SJSA1 (cell line): ENCODE measurements at places on chromosomes 1 and 21.

GRCh38 chr1:215923129-215923824 lies 356.2 kb downstream of the KCTD3 start:
- no peak for DNase-seq

DNA sequence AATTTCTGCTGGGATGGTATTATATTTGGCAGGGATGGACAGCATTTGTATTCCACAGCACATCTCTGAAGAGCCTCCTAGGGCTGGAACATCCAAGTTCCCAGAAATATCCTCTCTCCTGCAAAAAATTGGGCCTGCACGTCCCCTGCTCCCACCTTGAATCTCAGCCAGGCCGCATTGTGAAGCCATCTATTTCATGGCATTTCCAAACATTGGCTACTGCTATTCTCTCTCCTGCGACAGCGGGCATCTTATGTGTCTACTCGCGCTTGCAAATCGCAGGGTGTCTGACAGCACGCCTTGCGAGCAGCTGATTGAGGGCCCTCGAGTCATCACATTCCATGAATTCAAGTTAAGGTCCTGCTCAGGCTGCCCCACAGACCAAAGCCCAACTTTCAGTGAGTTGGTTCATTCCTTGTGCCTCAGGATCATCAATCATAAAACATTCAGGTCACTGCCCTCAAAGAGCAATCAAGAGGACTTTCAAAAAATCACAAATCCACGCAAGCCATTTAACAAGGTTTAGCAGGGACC lies 15.8 kb downstream of the RGS8 start:
- no peak for DNase-seq

DNA sequence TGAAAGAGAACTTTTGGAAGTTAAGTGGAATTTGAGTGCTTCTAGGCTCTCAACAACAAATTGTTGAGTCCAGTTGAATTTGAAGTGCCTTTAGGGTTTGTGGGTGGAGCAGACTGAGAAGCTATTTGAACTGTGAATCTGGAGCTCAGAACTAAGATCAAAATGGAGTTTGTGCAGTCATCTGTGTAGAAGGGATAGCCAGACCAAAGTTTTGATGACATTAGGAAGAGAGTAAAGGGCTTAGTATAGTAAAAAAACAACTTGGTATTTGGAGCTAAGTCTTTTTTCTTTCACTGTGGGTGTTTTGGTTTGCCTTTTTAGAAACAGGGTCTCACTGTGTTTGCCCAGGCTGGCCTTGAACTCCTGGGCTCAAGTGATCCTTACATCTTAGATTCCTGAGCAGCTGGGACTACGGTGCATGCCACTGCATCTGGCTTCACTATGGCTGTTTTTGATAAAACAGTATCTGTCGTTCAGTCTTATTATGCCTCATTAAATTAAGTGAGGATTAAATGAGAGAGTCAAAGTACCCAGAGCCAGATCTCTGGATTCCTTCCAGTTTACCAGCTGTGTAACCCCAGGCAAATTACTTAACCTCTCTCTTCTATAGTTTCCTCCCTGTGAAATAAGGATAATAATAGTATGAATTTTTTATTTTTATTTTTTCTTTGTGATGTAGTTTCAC lies 20.0 kb downstream of the HDAC1 start:
- DNase-seq, result no peak

- DNase-seq, result no peak
Measured at GRCh38 chr1:56331207-56331891, 248.0 kb downstream of the PLPP3 start.

- no peak for DNase-seq
Measured at GRCh38 chr1:233246965-233247364, 48.6 kb downstream of the PCNX2 start.
